ENCODE measurements at places on chromosomes 7 and 10.

DNA sequence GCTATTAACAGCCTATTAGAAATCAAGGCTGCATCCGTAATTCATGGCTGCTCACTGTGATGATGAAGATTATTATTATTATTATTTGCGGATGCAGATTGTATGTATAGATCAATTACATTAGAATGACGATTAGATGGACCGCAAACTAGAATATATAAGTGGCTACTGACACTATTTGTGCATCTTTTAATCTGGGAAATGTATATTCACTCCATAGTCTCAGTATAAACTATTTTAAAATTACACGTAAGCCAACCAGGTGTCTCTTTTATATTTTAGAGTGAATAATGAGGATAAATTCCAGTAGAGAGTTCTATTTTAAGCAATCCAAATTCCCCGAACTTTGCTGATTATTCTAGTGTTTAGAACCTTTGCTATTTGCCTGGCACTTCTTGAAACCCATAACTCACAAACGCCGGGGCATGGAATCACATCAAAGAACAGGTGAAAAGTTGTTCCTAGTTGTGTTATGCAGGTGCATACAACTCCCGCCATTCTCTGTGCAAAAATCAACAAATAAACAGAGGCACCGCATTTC, 509 bp upstream of the ING3 start:
- no peak for DNase-seq

- no peak for DNase-seq
Measured at GRCh38 chr7:31171216-31171785, 119.2 kb downstream of the ADCYAP1R1 start.

DNA sequence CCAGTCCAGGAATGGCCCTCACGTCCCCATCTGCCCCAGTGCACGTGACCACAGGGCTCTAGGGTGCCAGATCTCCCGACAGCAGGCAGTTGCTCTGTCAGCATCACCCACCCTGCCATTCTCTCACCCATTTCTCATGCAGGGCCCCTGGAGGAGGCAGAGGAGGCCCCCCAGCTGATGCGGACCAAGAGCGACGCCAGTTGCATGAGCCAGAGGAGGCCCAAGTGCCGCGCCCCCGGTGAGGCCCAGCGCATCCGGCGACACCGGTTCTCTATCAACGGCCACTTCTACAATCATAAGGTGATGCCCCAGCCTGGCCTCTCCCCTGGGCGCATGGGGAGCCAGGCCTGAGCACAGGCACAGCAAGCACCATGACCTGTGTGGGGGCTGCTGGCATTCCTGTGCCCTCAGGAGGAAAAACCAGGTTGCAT, 6.1 kb upstream of the DEPP1 start:
- no peak for DNase-seq

DNA sequence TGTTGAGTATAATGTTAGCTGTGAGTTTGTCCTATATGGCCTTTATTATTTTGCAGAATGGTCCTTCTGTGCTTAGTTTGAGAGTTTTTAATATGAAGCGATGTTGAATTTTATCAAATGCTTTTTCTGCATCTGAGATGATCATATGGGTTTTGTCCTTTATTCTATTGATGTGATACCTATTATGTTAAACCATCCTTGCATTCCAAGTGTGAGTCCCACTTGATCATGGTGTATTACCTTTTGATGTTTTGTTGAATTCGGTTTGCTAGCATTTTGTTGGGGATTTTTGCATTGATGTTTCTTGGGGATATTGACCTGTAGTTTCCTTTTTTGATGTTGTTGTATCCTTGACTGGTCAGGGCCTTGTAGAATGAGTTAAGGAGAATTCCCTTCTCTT, 166.4 kb downstream of the MLLT10 start:
- no peak for DNase-seq

DNA sequence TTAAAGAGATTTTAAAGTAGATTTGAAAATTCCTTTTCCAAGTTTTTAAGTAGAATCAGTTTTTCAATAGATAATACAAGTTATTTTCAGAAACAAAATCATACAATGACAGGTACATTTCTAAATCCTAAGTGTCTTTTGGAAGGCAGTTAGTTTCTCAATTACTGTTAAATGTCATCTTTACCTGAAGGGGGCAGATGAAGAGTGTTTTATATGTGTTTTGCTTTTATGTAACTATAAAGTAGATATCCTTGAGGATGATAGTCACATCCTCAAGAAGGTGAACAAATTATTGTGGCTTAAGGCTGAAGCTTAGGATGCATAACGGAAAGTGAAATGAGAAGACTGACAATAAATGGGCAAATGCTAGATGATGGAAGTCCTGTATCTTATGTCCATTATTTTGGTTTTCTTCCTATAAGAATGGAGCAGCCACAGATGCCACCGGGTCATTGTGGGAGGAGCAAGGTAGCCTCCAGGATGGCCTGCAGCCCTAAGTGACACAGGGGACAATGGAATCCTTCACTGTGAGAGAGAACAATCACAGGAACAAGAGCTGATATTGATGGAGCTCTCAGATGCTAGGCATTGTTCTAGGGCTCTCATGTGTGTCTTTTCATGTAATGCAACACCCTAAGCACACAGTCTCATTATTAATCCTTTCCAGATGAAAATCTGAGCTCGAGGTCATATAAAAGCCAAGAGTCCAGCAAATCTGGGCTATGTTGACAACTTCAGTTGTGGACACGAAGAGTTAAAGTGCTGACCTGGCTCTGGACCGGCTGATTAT, 14.1 kb upstream of the MKX start:
- DNase-seq: no peak

- DNase-seq: no peak
Measured at GRCh38 chr7:133815611-133816210, 311.4 kb upstream of the LRGUK start.

DNA sequence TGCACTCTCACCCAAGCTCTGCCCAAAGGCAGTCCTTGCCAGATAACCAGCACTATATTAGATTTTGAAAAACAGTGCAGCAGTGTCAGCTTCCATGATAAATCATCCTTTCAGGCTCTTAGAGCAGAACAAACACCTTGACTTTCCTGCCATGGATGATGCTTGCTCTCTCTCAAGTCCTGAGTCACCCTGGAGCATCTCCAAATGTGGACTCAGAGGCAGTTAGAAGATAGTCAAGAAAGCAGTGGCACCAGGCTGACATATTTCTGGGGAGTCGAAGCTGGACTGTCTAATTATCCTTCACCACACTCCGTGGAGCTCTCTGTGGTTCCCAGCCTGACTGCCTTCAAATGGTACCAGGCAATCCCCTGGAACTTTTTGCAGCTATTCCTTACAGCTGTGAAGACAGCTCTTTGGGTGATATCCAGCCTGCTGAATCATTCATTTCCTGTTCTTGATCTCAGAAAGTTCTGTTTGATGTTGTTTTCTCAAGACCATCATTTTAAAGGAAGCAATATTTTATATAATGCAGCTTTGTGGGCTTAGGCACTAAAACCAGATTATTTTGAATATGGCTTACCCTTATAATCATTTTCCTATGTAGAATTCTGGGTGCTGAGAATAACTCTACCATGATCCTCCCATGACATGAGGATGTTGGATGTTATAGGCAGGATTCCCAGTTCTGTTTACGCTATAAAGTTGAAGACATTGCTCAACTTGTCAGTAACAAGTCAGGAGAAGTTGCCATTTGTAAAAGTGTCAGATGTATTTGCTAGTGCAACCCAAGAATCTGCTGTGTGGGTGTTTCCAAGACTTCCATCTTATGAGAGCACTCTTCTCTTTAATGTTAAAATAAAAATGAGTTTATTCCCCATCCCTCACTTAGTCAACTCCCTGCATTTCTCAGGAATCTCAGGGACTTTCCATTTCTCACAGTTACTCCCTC, 233.8 kb downstream of the C7orf25 start:
- no peak for DNase-seq

DNA sequence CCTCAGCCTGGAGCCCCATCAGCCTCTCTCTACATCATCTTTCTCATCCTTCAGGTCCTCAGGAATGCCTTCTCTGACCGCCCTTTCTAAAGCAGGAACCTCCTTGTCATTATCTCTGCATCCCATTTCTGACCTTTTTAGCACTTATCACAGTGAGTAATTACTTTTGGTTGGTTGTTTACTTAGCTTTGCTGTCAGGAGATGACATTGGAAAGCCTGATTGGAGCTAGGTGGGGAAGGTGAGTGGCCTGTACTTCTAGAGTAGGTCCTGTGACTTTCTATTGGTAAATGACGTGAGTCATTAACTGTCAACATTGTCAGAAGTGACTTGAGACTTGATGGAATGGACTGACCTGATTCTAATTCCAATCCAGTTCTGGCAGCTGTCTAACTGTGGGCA, 9.3 kb upstream of the SLC25A13 start:
- no peak for DNase-seq

DNA sequence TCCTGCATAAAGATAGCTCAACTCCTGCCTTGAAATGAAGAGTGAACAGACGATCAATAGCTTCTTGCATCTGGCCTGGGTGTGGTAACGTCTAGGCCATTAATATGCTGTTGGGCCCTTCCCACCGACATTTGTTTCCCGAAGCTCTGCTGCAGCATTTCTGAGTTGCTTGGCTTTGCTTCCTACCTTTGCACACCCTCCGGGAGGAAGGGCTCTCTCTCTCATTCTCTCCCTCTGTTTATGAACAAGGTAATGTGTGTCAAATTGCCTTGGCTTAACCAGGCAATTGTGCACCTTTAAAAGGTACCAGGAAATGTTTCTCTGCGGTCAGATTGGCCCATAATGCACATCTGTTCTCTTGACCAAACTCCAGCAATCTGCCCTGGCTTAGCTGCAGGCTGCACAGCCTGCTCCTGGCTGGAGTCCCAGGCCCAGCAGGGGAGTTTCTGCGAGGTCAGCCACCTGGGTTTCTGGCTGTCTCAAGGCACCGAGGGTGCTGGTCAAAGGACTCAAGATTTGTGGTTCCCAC, 223.7 kb downstream of the SNX10 start:
- no peak for DNase-seq

DNA sequence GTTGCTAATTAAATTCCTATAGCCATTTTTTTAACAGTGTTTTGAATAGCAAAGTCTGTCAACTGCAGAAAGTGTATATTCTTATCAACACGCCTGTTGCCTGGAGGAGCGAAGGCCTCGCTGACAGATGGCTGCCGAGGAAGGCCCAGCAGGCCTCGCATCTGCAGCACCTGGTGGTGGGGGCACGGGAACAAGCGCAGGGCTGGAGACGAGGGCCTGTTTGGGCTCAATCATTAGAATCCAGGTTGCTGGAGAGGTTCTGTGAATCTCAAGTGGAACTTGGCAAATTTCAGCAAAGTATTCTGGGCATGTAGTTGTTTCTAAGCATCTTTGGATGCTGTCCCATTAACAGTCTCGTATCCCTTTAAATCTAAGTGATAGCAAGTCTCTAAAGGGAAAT, 66.1 kb upstream of the FAM204A start:
- no peak for DNase-seq

- DNase-seq: no peak
Measured at GRCh38 chr7:129556607-129557133, 54.3 kb downstream of the SMKR1 start.

- DNase-seq: no peak
Measured at GRCh38 chr7:8480527-8480926, 47.1 kb downstream of the NXPH1 start.
